ENCODE measurements at places on chromosomes 16 and 17.

DNA sequence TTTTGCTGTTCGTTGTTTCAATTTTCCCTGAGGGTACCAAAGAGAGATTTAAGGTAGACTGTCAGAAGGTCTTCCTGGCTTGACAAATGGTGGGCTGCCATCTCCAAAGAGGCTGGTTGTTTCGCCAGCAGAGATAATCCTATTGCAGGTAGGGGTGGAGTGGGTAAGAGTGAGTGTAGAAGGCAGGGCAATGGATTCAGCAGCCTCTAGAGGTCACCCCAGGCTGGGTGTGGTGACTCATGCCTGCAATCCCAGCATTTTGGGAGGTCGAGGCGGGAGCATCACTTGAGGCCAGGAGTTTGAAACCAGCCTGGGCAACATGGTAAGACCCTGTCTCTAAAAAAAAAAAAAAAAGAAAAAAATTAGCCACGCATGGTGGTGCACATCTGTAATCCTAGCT lies 34.6 kb downstream of the DCAKD start:
- DNase-seq, result no peak

DNA sequence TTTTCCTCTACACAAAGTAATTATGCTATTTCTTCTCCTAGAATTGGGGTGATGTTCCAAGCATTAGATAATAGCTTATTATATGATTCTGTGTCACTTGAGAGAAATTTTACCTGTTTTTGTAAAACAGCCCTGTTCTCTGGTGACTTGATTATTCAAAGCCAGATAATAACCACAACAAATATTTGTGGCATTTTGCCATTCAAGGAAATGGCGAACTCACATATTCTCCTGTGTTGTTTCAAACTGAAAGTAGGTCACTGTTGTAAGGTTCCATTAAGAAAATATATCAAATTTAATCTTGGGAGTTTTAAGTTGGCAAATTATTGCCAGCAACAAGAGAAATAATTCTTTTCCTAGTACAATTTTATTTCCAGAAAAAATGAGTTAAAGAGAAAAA lies 124.8 kb downstream of the STXBP4 start:
- no peak for DNase-seq

DNA sequence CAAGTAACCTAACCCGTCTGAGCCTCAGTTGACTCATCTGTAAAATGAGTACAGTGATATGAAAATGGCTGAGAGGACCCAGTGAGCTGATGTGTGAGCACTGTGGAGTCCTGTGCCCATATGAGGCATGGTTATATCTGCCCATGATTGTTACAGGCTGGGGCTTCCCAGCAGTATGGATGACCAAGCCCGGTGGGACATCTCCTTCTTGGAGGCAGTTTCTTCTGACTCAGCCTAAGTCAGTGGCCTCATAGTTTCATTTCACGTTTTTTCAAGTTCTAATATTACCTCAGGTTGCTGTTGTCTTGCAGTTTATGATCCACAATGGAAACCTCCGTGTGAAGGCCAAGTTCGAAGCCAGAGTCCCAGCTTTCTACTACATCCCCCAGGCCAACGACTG lies 4.8 kb downstream of the ADAP2 start:
- DNase-seq, result no peak

DNA sequence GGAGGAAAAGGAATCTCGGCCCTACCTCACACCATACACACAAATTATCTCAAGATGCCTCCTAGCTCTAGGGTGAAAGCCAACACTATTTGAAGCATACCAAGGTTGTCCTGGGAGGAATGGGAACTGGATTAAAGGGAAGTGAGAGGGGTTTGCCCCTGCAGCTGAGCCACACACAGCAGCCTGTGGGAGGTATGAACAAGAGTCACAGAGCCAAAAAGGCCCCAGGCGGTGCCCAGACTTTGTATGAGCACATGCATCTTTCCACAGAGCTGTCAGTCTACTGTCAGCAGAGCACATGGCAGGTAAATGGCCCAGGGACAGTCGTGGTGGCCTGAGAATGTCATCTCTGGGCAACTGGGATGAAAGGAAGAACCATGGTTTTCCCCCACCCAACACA lies 31.0 kb upstream of the RCVRN start:
- no peak for DNase-seq

- no peak for DNase-seq
Observed at GRCh38 chr17:55873017-55873758, 122.3 kb downstream of the PCTP start.

DNA sequence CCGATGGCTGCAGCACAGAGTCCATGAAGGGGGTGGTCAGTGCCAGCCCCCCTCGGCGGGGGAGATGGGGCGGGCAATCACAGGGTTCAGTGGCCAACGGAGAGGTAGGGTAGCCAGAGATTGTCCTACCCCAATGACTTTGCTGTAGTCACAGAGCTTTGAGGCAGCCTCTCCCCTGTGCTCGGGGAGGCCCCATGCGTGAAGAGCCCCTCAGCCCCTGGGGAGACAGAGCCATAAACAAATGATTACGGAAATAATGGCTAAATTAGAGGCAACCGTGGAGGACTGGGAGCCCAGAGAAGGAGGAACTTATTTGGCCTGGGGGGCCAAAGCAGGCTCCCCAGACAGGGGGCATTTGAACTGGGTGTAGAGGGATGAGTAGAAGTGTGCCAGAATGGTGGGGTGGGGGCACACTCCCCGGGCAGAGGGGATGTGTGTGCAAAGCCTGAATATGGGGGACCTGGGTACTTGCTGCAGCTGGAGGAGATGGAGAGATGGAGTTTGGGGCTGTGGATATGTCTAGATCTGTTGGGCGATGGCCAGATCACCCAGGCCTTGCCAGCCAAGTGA lies 164.8 kb downstream of the CMIP start:
- DNase-seq, result no peak

- no peak for DNase-seq
Observed at GRCh38 chr17:69650881-69651280, 236.4 kb downstream of the MAP2K6 start.

DNA sequence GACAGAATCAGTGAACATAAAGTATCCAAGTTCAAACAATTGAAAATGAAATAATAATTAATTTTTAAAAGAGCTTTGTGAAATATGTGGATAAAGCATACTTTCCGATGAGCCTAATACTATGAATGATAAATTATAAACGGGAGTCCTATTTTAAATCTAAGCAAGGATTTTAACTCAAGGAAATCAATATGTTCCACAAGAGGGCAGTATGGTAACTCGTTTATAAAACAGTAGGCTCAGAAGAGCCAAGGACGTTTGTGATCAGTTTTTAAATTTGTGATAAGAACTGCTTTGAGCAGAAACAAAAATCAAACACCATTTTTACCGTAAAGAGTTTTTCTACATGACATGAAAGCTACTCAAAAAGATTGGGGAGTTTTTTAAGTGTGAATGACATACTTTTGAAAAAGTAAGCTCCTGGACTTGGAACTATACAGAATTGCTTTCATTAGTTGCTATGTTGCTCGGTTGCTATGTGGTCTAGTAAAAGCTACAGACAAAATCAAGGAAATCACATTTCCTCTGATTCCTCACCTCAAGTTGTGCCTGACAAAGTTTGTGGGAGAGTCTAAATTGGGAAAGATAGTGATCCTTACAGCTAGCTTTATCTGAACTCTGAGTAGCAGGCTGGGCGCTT lies 11.8 kb upstream of the TEKT1 start:
- DNase-seq, result no peak

- peak; percentile 20 for DNase-seq
Observed at GRCh38 chr17:82272495-82273326, 789 bp downstream of the CSNK1D start.

DNA sequence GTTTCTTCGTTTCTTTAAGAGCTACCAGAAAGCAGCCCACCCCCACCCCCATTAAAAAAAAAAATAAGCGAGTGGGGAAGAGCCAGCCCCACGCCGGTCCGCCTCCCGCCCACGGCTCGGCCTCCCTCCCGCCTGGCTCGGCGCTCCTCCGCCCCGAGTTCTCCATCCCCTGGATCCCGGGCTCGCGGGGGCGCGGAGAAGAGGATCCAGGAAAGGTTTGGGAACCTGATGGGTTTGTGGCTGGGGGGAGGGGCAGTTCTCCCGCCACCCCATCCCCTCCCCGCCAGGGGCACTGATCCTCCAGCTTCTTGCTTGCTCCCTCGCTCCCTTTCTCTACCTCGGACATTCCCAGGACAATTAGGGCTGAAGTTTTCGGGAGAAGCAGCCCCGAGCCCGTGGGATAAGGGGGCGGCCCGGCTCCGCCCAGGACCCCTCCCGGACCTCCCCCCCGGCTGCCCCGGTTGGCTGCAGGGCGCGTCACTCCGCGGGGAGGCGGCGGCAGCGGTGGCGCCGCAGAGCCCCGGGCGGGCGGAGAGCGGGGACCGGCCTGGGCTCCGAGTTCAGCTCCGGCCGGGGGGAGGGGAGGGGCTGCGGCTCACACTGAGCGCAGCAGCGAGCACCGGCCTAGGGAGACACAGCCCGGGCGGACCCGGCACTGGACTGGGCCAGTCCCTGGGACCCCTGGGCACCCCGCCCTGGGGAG lies 1.0 kb upstream of the SALL1 start:
- no peak for DNase-seq

DNA sequence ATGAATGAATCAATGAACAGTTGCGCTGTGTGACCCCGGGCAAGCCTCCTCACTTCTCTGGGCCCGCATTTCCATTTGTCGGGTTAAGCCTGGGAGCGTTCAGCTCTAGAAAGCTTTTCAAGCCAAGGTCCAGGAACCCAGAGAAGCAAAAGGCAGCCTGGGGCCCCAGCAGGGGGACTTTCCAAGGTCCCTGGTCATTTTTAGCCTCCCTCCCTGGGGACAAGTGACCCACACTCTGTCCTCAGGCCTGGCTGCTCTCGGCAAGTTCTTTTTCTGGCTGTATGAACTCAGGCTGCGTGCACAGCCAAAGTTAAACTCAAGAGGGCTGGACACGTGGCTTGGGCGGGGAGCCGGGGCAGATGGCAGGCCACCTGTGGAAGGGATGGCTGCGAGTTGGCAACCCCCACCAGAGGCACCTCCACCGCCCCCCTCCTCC lies 41.4 kb upstream of the CIBAR2 start:
- no peak for DNase-seq

DNA sequence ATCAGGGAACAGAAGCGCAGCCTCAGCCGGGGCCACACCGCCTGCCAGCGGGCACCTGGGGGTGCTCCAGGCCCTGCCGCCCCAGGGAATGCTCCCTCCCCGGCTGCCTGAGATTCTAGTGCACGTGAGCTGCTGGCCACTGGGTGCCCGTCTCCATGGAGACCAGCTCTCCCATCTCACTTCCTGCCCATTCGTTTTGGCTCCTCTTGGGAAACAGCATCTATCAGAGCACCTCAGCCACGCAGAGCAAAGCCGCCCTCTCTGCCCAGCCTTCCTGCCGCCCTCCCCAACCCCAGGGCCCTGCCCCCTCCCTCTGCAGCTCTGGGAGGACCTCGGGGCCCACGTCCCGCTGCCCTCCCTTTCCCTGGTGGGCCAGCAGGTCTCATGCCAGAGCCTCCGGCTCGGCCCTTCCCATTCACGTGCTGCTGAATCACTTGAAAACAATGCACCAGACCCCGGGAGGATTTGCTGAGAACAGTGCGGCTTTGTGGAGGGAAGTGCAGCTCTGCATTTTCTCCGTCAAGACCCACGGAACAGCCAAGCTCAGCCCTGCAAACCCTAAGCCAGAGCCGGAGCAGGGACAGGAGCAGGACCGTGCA lies 19.4 kb downstream of the CEP295NL start:
- DNase-seq, result no peak

All from stimulated activated CD4-positive, alpha-beta T cell treated with anti-CD3 and anti-CD28 coated beads, Interleukin-2, amount 100 ng/mL, for 4 hours (primary cell).